ENCODE measurements at places on chromosomes 2 and 18.

DNA sequence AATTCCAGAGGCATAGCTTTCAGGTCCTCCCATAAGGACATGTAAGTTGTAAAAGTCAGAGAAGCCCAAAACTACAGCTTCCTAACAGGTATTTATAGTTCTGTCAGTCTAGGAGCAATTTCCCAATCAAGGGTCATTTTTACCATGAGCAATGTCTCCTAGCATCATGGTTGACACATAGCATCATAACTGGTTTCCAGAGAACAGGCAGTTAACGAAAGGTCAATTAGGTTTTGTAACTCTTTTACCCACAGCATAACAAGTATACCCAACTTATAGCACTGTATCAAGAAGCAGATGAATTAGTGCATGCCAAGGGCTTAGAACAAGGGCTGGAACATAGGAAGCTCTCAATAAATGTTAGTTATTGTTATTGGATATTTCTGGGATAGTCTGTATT, 110.1 kb downstream of the MREG start:
- no peak for DNase-seq

GRCh38 chr2:241107031-241107783, 5.1 kb upstream of the MTERF4 start:
- no peak for DNase-seq

- no peak for DNase-seq
Measured at GRCh38 chr2:37855283-37856041, 69.6 kb upstream of the RMDN2 start.

GRCh38 chr18:46257366-46257765, 153.2 kb downstream of the HAUS1 start:
- DNase-seq: no peak
